ENCODE measurements at places on chromosomes 2 and 18.

- no peak for DNase-seq
Measured at GRCh38 chr2:6952101-6952500, 34.9 kb downstream of the RNF144A start.

- DNase-seq, result no peak
Measured at GRCh38 chr2:236001166-236001828, 166.9 kb downstream of the GBX2 start.

GRCh38 chr18:51442012-51442411 lies 244.5 kb upstream of the MEX3C start:
- DNase-seq, result no peak

DNA sequence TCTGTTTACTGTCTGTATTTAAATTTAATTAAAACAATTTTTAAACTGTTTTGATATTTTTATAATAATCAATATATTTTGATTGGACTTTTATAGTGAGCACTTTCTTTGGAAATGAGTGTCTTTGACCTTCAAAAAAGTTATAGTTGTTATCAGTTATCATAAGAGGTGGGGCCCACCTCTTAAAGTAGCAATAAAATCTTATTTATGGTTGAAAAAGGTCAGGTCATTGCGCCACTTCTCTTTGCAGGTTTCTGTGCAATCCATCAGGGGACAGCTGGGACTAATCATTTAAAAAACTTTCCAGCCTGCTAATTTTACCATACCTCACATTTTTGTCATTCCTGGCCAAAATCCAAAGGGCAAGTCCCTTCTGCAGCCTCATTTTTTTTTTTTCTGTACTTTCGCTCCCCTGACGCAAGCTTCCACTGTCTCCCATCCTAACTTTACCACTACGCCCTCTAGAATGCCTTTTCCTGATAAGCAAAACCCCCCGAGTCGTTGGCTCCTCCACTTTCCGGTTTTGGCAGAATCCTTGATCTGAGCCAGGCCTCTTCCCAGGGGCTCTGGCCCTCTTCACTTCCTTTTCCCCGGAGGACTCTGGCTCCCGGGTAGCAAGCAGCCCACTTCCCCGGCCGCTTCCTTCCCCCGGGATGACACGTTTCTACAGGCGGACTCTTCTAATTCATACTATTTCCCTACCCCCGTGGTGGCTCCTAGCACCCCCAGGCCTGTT lies 1.1 kb upstream of the SEH1L start:
- DNase-seq, result peak; percentile 78
